T-cell (primary cell): ENCODE measurements at places on chromosomes 6 and 20.
A peak's percentile ranks its signal among the peaks of the same experiment; 100 is the strongest.

- no peaks in the 10 kb centered on the region for H3K27me3 ChIP-seq
- H3K4me1 ChIP-seq = peaks cover 25% of the 10 kb centered on the region
- H3K27ac ChIP-seq = peak overlapping the region; percentile 76
- DNase-seq = peak; percentile 3
- H3K36me3 ChIP-seq = no peaks in the 10 kb centered on the region
These were observed 309 bp upstream of the ABRACL start for GRCh38 chr6:139028215-139028657.

DNA sequence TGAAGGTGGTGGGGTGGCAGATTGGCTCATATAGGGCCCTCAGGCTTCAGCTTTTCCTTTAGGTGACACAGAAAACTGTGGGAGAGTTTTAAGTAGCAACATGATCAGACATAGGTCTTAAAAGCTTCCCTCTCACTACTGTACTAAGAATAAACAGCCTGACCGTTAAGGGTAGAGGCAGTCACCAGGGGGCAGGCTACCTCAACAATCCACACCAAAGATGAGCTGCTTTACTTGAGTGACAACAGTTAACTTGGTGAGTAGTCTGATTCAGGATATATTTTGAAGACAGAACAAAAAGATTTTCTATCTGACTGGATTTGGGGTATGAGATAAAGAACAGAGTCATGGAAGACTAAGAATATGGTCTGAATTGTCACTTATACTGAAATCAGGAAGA lies 193.1 kb upstream of the SHLD1 start:
- H3K4me3 ChIP-seq = no peak overlapping the region
- DNase-seq = peak; percentile 42
- H3K27me3 ChIP-seq = no peaks in the 10 kb centered on the region
- H3K27ac ChIP-seq = no peak overlapping the region

GRCh38 chr20:43843096-43843964 lies 71.3 kb upstream of the TOX2 start:
- H3K36me3 ChIP-seq = no peaks in the 10 kb centered on the region
- H3K4me1 ChIP-seq = peaks cover 2% of the 10 kb centered on the region
- no peaks in the 10 kb centered on the region for H3K27me3 ChIP-seq
- H3K27ac ChIP-seq = no peak overlapping the region

DNA sequence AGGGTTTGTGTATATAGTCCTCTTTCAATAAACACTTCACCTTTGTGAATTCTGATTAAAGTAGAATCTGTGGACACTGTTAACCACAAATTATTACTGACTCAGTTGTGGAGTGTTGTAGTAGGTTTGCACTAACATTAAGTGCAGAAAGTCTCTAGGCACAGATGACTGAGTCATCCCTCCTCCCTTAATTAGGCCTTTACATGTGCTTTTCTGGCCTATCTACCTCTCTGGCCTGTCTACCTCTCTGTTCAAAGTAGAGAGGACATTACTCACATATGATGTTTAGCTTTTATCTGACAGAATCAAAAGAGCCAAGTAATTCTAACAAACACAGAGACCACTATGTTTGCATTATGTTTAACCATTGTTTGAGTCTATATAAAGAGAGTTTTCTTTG lies 783.0 kb downstream of the TENT5A start:
- H3K27ac ChIP-seq = no peak overlapping the region
- no peaks in the 10 kb centered on the region for H3K36me3 ChIP-seq
- H3K4me3 ChIP-seq = no peak overlapping the region
- H3K4me1 ChIP-seq = no peaks in the 10 kb centered on the region
- no peaks in the 10 kb centered on the region for H3K27me3 ChIP-seq
- no peak for DNase-seq

DNA sequence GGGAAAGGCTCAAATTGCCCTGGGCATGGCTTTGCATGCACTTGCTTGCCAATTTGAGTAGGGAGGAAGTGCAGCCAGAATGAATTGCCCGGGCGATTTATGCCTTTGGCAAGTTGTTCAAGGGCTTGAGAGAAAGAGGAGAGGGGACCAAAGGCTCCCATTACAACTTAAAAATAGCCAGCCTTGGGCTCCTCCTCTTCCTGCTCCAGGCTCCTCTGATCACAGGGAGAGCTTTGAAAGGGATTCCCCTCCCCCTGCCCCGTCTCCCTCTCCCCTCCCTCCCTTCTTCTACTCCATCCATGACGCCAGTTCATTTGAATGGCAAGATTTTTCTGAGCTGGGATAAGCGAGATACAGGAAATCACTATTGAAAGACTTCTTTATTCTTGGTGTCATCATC lies 304.9 kb upstream of the JAG1 start:
- no peak overlapping the region for H3K27ac ChIP-seq
- no peak overlapping the region for H3K4me3 ChIP-seq
- H3K27me3 ChIP-seq = no peaks in the 10 kb centered on the region
- H3K4me1 ChIP-seq = no peaks in the 10 kb centered on the region

DNA sequence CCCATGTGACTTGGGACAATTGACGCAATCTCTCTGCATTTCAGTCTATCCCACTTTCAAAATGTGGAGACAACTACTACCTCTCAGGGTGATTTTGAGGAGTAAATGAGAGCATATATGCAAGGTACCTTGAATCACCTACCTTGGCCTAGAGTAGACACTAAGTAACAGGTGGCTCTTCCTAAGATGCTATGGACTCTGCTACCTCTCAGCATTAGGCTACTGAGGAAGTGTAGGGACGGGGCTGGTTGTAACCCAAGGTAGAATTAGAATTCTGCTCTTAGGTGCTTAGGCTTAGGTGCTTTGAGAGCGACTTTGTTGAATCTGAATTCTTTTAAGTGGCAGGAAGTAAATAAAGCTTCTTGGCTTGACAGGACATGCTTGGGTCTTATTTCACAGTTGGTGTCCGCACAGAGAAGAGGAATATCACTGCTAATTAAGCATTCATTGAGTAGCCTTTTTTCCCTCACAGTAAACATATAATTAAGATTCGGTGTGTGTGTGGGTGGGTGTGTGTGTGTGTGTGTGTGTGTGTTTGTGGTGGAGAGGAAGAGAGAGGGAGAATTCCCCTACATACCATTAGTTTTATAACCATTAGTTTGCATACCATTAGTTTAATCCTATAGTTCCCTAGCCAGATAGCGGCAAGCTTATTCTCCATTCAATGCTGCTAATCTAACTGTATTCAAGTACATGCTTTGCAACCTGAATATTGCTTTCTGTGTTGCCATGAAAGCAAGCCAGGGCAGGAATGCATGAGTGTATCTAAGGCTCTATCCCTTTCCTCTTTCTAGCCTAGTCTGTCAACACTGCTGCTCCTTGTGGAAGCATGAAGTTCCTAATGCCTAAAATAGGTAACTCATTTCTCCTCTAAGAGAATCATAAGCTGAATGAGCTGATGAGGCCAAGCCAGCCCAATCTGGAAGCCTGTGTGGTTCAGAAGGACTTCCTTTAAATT lies 112.5 kb downstream of the IPCEF1 start:
- H3K36me3 ChIP-seq = peaks cover 23% of the 10 kb centered on the region
- peak overlapping the region; percentile 77 for H3K4me3 ChIP-seq
- no peaks in the 10 kb centered on the region for H3K27me3 ChIP-seq
- H3K4me1 ChIP-seq = peaks cover 46% of the 10 kb centered on the region
- peak overlapping the region; percentile 88 for H3K27ac ChIP-seq

DNA sequence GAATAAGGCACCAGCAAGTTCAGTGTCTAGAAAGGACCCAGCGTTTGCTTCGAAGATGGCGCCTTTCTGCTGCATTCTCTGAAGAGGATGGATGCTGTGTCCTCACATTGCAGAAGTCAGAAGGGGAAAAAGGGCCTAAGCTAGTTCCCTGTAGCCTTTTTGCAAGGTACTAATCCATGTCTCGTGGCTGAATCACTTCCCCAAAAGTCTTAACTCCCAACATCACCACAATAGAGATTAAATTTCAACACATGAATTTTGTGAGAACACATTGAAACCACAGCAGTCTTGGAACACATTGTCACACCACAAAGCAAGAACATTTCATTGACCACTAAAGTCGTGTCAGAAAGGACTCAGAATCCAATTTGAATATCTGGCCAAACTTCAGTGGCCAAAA lies 42.1 kb downstream of the KLHL31 start:
- no peaks in the 10 kb centered on the region for H3K36me3 ChIP-seq
- H3K27me3 ChIP-seq = no peaks in the 10 kb centered on the region
- H3K4me1 ChIP-seq = no peaks in the 10 kb centered on the region

DNA sequence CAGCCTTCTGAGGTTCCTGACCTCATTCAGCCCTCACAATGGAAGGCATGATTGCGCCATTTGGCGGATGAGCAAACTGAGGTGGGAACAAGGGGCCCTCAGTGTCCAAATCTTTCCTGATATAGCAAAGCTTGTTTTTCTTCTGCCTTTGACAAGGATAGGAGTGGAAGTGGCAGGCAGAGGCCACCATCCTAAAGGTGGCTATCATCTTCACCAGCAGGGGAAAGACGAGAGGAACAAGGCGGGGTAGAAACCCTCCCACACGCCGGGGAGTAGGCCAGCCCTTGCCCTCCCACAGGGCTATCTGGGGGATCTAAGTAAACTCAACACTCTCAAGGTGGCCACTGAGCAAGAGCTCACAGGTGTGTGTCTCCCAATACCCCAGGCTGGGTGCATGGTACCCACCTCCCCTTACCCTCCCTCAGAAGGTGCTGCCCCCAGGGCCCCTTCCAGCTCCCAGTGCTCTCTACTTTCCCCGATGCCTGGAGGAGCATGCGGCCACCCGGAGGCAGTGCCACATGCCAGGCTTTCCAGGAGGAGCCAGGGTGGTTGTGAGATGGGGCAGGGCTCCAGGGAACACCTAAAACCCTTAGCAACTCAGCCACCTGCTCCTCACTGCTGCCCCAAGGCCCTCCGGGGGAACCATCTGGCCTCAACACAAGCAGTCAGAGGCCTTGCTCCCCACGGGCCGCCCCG lies 11.2 kb downstream of the SPDEF start:
- no peak overlapping the region for H3K4me3 ChIP-seq
- H3K4me1 ChIP-seq = no peaks in the 10 kb centered on the region
- DNase-seq = no peak
- H3K36me3 ChIP-seq = no peaks in the 10 kb centered on the region
- peaks cover 7% of the 10 kb centered on the region for H3K27me3 ChIP-seq
- H3K27ac ChIP-seq = no peak overlapping the region

- peaks cover 3% of the 10 kb centered on the region for H3K27me3 ChIP-seq
- H3K36me3 ChIP-seq = no peaks in the 10 kb centered on the region
- no peaks in the 10 kb centered on the region for H3K4me1 ChIP-seq
- no peak for DNase-seq
These were observed 49.3 kb downstream of the RIN2 start for GRCh38 chr20:19807191-19807945.

- H3K27ac ChIP-seq = no peak overlapping the region
- H3K27me3 ChIP-seq = peaks cover 12% of the 10 kb centered on the region
- no peak overlapping the region for H3K4me3 ChIP-seq
These were observed 39.6 kb upstream of the PRELID3B start for GRCh38 chr20:59082077-59082740.

- no peaks in the 10 kb centered on the region for H3K27me3 ChIP-seq
- H3K36me3 ChIP-seq = no peaks in the 10 kb centered on the region
- no peak overlapping the region for H3K27ac ChIP-seq
- no peaks in the 10 kb centered on the region for H3K4me1 ChIP-seq
These were observed 976.9 kb downstream of the KIF16B start for GRCh38 chr20:15596220-15596890.

GRCh38 chr6:144990784-144991183 lies 705.6 kb downstream of the UTRN start:
- no peak overlapping the region for H3K27ac ChIP-seq
- H3K36me3 ChIP-seq = no peaks in the 10 kb centered on the region
- no peak overlapping the region for H3K4me3 ChIP-seq
- no peaks in the 10 kb centered on the region for H3K27me3 ChIP-seq
- H3K4me1 ChIP-seq = no peaks in the 10 kb centered on the region

DNA sequence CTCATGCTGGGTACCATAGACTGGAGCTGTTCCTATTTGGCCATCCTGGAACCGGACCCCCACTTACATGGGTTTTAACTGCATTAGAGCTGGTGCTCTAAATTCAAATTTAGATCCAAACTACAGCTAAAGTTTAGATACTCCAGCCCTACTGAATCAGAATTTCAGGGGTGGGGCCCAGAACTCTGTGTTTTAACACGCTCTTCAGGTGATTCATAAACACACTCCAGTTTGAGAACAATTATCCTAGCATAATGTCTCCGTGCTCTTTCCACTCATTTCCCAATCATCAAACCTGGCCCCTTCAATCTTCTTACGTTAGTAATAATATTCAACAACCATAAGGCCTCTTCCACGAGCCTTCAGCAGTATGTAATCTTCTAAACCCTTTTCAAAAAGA lies 15.3 kb downstream of the TRPC4AP start:
- H3K36me3 ChIP-seq = peaks cover 16% of the 10 kb centered on the region
- H3K27me3 ChIP-seq = no peaks in the 10 kb centered on the region
- no peak overlapping the region for H3K4me3 ChIP-seq
- no peak overlapping the region for H3K27ac ChIP-seq
- no peak for DNase-seq
- H3K4me1 ChIP-seq = no peaks in the 10 kb centered on the region

GRCh38 chr6:28154357-28154756 lies 12.7 kb downstream of the ZKSCAN8 start:
- no peak for DNase-seq
- H3K4me3 ChIP-seq = no peak overlapping the region
- no peaks in the 10 kb centered on the region for H3K4me1 ChIP-seq
- H3K27ac ChIP-seq = no peak overlapping the region

DNA sequence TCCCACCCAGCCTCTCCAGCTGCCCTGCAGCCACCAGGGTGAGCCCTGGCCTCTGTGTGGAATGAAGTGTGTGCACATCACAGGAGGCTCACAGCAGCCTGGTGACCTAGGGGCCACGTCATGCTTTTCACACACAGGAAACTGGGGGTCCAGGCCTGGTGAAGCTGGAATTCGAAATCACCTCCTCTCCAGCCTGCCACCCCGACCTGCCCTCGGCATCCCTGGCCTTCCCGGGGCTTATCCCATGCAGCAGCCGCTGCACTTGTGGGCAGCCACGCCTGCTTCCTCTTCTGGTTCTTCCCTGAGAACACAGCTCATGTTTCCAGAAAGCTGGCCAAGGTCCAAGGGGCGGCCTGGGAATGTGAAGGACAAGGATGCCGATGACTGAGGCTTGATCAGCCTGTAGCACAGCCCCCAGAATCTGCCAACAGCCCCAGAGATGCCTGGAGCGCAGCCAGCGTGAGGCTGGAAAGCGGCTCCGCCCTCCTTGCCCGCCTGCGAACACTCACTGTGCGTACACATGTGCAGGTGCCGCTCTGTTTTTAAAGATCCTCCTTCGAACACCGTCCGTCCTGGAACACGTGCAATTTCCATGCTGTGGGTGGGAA lies 4.2 kb upstream of the NTSR1 start:
- DNase-seq = no peak
- H3K27ac ChIP-seq = no peak overlapping the region
- peaks cover 18% of the 10 kb centered on the region for H3K4me1 ChIP-seq
- H3K4me3 ChIP-seq = no peak overlapping the region

GRCh38 chr6:154602708-154603107 lies 92.2 kb upstream of the CNKSR3 start:
- H3K36me3 ChIP-seq = no peaks in the 10 kb centered on the region
- H3K27ac ChIP-seq = no peak overlapping the region
- H3K4me3 ChIP-seq = no peak overlapping the region
- no peak for DNase-seq
- H3K27me3 ChIP-seq = no peaks in the 10 kb centered on the region
- H3K4me1 ChIP-seq = peaks cover 19% of the 10 kb centered on the region

DNA sequence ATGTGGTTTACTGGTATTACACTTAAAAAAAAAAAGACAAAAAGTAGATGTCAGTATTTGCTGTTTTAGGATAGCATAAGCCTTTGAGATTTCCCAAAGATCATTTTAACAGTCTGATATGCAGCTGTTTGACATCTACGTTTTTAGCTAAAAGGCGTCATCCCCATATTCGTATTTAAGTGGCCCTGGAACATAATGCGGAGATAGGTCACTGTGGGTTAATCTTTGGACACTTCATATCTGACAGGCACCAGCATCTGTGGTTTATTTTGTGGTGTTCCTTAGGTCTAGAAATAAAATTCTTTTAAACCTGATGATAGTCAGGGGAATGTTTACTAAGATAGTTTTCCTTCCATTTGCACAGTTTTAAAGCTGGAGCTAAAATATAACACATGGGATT lies 313.7 kb downstream of the SOX4 start:
- DNase-seq = no peak
- H3K4me1 ChIP-seq = no peaks in the 10 kb centered on the region
- no peak overlapping the region for H3K4me3 ChIP-seq
- H3K27ac ChIP-seq = no peak overlapping the region
- peaks cover 2% of the 10 kb centered on the region for H3K36me3 ChIP-seq
